ENCODE measurements at places on chromosomes 13 and 19.

DNA sequence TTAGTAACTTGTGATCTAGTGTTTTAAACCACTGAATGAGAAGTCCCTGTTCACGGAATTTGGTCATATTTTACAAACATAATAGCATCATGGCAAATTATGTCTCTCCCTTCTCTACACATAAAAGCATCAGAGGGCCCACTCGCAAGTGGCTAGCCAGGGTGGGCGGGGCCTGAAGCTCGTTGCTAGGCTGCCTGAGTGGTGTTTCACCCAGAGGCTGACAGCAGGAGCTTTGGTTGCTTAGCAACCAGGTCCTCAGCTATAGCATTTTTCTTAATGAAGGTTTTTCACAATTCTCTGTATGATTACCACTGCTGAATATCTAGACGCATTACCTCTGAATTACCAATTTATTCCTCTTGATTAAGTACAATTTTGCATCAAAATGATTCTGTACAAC is 126.5 kb downstream of the NALCN start:
- no peak overlapping the region for H3K4me3 ChIP-seq
- no peak overlapping the region for H3K27ac ChIP-seq
- H3K27me3 ChIP-seq, result no peaks in the 10 kb centered on the region
- peak; percentile 94 for DNase-seq

GRCh38 chr13:96223231-96223630 is 133.3 kb downstream of the HS6ST3 start:
- H3K27ac ChIP-seq, result no peak overlapping the region
- no peaks in the 10 kb centered on the region for H3K36me3 ChIP-seq
- no peak overlapping the region for H3K4me3 ChIP-seq

- no peaks in the 10 kb centered on the region for H3K36me3 ChIP-seq
- H3K27ac ChIP-seq, result no peak overlapping the region
- H3K4me1 ChIP-seq, result peaks cover 39% of the 10 kb centered on the region
- DNase-seq, result no peak
- peaks cover 2% of the 10 kb centered on the region for H3K27me3 ChIP-seq
- no peak overlapping the region for H3K4me3 ChIP-seq
Observed at GRCh38 chr19:33677745-33678426, 56.1 kb downstream of the CHST8 start.

DNA sequence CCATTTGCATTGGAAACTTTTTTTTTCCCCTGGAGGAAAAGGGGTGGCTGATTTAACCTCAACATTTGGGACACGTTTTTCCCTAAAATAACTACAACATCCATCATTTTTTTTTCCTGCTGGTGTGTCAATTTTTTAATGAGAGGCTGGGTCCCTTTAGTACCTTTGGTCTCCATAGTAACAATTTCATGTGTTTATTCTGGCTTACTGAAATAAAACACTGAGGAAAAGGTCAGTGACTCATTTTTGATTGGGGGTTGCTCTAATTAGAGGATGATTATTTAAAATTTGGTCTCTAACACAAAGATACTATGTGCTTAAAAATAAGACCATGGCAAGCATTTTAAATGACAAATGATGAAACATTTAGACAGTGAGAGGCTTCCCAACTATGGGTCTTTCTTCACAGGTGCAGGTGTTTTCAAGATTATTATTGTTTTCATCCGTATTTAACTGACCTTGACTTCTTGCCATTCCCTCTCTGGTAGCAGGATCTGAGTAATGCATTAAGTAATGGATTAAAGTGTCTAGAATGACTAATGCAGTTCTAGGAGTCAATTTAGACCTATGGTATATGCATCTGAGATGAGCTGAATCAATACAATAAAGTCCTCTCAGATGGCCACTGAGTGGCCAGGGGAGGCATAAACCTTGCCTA is 406.4 kb downstream of the KCNRG start:
- no peaks in the 10 kb centered on the region for H3K36me3 ChIP-seq
- no peak for DNase-seq
- H3K27ac ChIP-seq, result no peak overlapping the region
- H3K27me3 ChIP-seq, result no peaks in the 10 kb centered on the region
- H3K4me1 ChIP-seq, result no peaks in the 10 kb centered on the region
- H3K4me3 ChIP-seq, result no peak overlapping the region

- no peak for DNase-seq
- H3K27me3 ChIP-seq, result no peaks in the 10 kb centered on the region
- peak overlapping the region; percentile 93 for H3K27ac ChIP-seq
- H3K4me1 ChIP-seq, result peaks cover 68% of the 10 kb centered on the region
- peaks cover 2% of the 10 kb centered on the region for H3K36me3 ChIP-seq
- peak overlapping the region; percentile 69 for H3K4me3 ChIP-seq
Observed at GRCh38 chr19:12779162-12779993, 4.0 kb upstream of the HOOK2 start.

DNA sequence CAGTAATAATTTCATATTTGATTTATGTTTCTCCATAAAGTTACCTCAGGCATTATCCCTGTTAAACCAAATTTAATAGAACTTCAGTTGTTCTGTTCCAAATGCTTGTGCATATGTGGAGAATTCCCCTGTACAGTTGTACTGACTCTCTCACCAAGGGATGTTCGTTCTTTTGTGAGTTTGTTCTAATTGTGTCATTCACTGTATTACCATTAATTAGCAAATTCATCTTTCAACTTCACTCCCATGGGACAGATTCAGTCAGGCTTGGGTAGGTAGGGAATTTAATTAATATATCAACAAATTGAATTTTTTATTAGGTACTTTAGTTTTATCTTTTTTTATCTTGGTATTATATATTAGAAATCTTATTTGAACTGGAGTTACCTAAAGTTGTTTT is 265.4 kb downstream of the DCT start:
- no peak for DNase-seq
- H3K4me1 ChIP-seq, result no peaks in the 10 kb centered on the region
- H3K36me3 ChIP-seq, result no peaks in the 10 kb centered on the region
- no peak overlapping the region for H3K27ac ChIP-seq

- no peaks in the 10 kb centered on the region for H3K4me1 ChIP-seq
- no peak overlapping the region for H3K27ac ChIP-seq
- H3K27me3 ChIP-seq, result no peaks in the 10 kb centered on the region
- no peak for DNase-seq
- H3K36me3 ChIP-seq, result peaks cover 5% of the 10 kb centered on the region
- no peak overlapping the region for H3K4me3 ChIP-seq
Observed at GRCh38 chr19:12085074-12085818, 20.7 kb downstream of the ZNF844 start.

Data from spinal cord (tissue), 10 donors.